ENCODE measurements at places on chromosomes 12 and 14. TPM values are rescaled to one million over a fixed set of nuclear protein-coding genes. Genes with fewer than 3 reads are reported as not detected.

Gene CIDEB
- total RNA-seq = 9.4 TPM

Gene CDCA3
- total RNA-seq = 1.6 TPM

Gene GLIPR1L2
- total RNA-seq = not detected

Gene CLMN
- total RNA-seq = 23.4 TPM

Gene SPRYD4
- total RNA-seq = 5.8 TPM

Gene POLE
- total RNA-seq = 64.3 TPM

Gene MUCL1
- not detected for total RNA-seq

Gene SYNDIG1L
- total RNA-seq = not detected

Gene GLIPR1L1
- total RNA-seq = not detected

Gene ABCC9
- not detected for total RNA-seq

Gene TPH2
- total RNA-seq = not detected

Gene SLC4A8
- 5.8 TPM for total RNA-seq

Gene MYH6
- not detected for total RNA-seq

Gene DDX47
- total RNA-seq = 97.1 TPM

Gene AGAP2
- total RNA-seq = 17.5 TPM

Gene DLK1
- total RNA-seq = not detected

DNA sequence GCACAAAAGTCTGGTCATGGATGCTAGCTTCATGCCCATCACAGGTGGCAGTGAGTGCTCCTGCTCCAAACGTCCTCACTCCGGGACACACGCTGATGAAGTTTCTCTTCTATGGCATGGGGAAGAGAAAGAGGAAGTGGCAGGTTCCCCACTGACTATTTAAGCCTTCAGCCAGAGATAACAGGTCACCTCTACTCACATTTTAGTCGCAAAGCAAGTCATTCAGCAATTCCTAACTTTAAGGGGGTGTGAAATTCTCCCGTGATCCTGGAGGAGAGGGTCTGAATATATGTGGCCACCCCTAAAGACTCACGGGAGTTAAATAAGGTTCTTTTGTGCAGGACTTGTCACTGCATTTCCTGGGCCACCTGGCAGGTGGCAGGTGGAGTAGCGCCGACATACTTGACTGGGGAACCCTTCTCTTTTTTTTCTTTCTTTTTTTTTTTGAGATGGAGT, 18.8 kb upstream of the RCOR1 start:
- DNase-seq = no peak

- no peak for DNase-seq
These were observed 113.9 kb upstream of the DYRK2 start for GRCh38 chr12:67534681-67535080.

GRCh38 chr14:71475916-71476315, 456.3 kb upstream of the RGS6 start:
- DNase-seq = no peak

- DNase-seq = no peak
These were observed 69.6 kb downstream of the SLC41A2 start for GRCh38 chr12:104888481-104888880.

DNA sequence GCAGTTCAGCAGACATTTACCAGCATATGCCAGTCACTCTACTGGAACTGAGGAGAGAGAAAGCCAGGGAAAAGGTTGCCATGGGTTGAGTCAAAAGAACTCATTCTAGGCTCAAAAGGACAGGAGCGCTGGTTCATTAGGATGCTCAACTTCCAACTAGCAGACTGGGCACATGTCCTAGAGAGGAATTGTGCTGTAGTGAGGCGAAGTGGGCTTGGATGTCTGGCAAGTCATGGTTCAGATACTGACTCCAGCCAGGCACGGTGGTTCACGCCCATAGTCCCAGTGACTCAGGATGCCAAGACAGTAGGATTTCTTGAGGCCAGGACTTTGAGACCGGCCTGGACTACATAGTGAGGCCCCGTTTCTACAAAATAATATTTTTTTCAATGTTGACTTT, 281.5 kb downstream of the CACNA1C start:
- DNase-seq = no peak

DNA sequence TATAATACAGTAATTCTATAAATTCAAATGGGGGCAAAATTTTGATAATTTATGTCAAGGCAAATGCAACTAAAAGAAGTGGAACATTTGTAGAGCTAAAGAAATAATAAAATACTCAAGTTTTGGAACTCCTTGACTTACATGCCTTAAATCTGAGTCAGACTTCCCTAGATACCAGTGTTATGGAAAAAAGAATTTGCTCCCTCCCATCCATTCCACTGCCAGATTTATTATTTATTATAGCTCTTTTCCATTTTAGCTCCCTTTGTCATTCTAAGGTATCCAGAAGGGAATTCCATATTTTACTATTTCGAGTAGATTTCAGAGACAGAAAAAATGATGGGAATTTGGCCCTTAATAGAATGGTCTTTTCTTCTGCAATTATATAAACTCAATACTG, 44.0 kb downstream of the RHOJ start:
- DNase-seq = no peak

- DNase-seq = no peak
These were observed 129.5 kb downstream of the ETV6 start for GRCh38 chr12:11778713-11779685.

GRCh38 chr14:55927028-55927427, 191.2 kb upstream of the PELI2 start:
- no peak for DNase-seq

DNA sequence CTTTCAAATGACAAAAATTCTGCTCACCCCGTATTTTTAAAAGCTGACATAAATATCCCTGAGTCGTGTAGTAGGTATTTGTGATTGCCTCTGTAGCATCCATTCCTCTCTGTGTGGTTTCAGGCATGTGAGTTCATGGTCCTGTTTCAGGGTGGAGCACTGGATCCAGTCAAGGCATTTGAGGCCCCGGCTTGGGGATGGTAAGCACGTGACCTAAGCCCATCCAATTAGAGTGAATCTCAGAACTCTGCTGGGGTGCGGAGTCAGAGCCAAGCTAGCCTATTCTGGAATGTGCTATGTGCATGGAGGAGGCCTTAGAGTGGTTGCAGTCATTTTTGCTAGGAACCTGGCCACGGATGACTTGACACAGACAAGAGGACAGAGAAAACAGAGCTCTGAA, 4.3 kb upstream of the CSRP2 start:
- DNase-seq = no peak

DNA sequence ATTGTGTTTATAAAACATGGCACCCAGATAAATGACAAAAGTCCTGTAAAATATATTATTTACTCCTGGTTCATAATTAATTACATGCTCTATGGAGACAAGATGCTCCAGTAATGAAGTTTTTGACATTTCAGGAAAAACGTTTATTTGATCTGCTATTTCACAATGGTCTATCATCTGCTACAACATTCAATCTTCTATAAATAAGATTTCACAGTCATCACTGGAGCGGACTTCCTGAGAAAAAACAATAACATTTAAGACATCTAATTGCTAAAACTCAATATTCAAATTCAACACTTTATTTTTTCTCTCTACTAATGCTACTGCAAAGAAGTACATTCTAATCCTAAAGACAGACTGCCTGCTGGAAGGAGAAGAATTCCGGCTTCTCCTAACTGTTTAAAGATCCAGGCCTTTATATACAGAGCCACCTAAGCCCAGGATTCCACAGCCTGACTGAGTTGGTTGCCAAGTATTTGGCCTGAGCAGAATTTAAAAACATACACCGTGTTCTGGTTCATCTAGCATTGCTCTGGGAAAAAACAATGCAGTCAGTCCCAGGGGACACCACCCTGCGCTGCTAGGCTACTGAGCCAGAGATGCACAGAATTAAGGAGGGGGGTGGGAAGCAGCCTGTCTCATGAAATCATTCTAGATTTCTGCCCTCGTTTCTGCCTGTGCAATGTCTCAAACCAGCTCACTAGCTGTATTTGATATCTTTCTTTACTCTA, 58.0 kb downstream of the TMTC1 start:
- DNase-seq = no peak

DNA sequence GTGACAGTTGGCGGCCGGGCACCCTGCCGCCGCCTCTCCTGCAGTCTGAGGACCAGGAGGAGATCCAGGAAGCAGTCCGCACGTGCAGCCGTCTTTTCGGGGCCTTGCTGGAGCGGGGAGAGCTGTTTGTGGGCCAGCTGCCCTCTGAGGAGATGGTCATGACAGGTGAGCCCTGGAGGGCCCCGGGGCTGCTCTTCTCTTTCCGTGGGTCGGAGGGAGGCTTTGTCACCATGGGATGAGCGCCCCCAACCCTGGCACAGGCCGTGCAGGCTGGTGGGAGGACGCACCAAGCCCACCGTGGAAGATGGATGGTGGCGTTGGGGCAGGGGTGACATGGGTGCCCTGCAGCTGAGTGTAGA, 532 bp downstream of the NOC4L start:
- DNase-seq = no peak

- DNase-seq = no peak
These were observed 141.0 kb downstream of the GRIP1 start for GRCh38 chr12:66537876-66538275.

DNA sequence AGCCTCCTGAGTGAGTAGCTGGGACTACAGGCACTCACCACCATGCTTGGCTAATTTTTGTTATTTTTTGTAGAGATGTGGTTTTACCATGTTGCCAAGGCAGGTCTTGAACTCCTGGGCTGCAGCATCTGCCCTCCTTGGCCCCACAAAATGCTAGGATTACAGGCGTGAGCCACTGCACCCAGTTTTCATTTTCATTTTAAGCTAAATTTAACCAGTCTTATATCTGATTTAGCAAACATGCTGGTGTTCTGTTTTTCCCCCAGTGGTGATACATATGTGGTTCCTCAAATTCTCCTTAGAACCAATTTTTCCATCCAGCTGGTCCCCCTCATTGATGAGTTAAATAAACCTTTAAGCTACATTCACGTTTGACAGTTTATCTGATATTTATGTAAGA, 43.8 kb upstream of the BICD1 start:
- DNase-seq = no peak

DNA sequence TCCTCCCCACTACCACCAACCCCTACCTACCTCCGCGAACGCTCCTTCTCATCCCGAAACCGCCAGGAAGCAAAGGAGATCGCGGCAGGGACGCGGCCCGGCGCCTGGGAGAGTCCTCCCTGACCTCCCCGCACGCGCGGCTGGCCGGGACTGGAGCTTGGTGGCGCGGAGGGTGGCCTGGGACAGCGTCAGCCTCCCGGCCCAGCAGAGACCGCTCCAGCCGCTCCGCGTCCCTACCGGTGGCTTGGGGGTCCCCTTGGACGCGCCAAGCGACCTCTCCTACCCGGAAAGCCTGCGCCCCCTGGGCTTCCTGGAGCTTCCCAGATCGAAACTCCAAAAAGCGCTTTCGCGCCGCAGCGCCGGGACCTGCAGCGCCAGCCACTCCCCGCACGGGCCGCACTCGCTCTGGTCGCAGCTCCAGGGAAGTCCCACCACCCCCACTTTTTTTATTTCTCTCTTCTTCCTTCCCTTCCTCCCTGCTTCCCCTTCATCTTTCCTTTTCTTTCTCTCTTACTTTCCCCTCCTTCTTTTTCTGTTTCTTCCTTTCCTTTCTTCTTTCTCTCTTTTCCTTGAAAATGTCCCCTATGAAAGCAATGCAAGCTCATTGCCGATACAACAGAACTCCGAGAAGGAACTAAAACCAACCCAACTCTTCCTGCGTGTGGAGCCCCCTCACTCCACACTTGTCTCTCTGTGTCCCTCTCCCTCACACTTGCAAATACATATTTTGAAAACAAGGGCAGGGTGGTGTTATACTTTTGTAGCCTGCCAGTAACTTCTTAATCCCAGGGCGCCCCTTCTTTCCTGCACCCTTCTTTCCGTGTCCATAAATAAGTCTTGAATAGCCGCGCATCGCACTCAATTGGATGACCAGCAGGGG, 3.8 kb downstream of the DIO3 start:
- DNase-seq = no peak

- DNase-seq = no peak
These were observed 97.2 kb upstream of the TMEM260 start for GRCh38 chr14:56482310-56482911.

GRCh38 chr14:68368850-68369249, 424.0 kb downstream of the ZFP36L1 start:
- DNase-seq = no peak

DNA sequence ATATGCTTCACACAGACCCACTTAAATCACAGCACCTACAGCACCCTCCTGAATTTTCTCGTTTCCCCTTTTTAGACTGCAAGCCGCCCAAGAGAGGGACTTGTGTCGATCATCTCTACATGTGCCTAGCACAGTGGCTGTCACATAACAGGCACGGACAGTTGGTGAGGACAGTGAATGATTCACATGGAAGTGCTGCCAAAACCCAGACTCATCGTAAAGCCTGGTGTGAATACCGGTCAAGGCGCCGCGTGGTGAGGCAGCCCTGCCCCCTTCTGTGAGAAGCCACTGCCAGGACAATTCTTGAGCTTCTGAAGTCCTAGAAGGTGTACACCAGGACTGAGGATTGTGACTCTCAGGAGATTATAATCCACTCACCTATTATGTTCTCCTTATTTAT, 44.3 kb downstream of the ATG2B start:
- DNase-seq = no peak

DNA sequence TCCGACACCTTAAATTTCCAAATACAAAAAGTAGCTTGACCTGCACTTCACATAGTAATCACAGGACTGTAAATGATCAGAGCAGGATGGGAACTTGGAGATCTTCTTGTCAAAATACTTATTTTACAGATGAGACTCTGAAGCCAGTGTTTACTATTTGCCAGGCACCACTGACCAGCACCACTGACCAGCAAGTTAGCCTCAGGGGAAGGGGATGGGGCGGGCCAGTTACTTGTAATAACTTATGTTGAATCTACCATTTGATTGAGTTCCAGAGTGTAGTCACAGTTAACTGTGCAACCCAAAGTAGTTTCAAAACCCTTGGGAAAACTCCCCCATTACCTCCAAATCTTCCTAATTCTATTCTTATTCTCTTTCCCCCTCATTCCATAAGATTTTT, 278.4 kb downstream of the PCNX1 start:
- DNase-seq = no peak

- DNase-seq = no peak
These were observed 295.9 kb downstream of the ZFP36L1 start for GRCh38 chr14:68497011-68497410.

GRCh38 chr14:51663783-51664326, 12.1 kb downstream of the FRMD6 start:
- DNase-seq = no peak

DNA sequence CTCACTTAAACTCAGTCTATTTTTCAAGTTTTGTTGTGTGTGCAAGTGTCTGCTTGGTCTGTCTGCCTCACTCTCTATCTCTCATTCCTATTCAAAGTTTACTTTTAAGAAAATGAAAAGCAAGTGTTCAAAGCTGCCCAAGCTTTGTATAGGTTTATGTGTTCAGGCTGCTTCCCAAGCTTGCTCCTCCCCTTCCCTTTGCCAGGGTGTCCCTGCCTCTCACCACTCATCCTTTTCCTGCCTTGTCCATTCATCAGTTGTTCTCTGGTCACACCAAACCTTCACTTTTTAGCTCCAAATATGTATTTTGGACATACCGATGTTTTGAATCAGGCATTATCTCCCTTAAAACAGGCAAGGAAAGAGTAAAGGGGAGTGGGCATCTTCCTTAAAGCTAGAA, 41.3 kb downstream of the STK38L start:
- no peak for DNase-seq

- DNase-seq = no peak
These were observed 729.2 kb downstream of the AACS start for GRCh38 chr12:125794401-125794800.

- DNase-seq = no peak
These were observed 6.9 kb upstream of the AQP2 start for GRCh38 chr12:49943625-49943960.

- no peak for DNase-seq
These were observed 43.2 kb downstream of the RTN1 start for GRCh38 chr14:59827401-59827800.
